Hindlimb muscle (tissue), 1 donor: ENCODE measurements at places on chromosomes 6 and 20. TPM values are rescaled to one million over a fixed set of nuclear protein-coding genes. Genes with fewer than 3 reads are reported as not detected.

Gene BPIFB4
- polyA plus RNA-seq: 0.23 TPM

Gene FILIP1
- 45.4 TPM for polyA plus RNA-seq

Gene GJA1
- 37.9 TPM for polyA plus RNA-seq

Gene CD24
- 7.0 TPM for polyA plus RNA-seq

Gene NKAIN4
- 53.5 TPM for polyA plus RNA-seq

Gene CRIP3
- 2.1 TPM for polyA plus RNA-seq

Gene SLC44A4
- polyA plus RNA-seq: 0.23 TPM

Gene RMND1
- polyA plus RNA-seq: 24.3 TPM

Gene BANF2
- not detected for polyA plus RNA-seq

Gene PRR3
- 22.3 TPM for polyA plus RNA-seq

Gene ANGPT4
- polyA plus RNA-seq: 0.18 TPM

Gene DPPA5
- not detected for polyA plus RNA-seq

Gene LTB
- 1.5 TPM for polyA plus RNA-seq

Gene PRR18
- polyA plus RNA-seq: 1.4 TPM

Gene TRIM31
- polyA plus RNA-seq: not detected

Gene EYA4
- 27.1 TPM for polyA plus RNA-seq

Gene ZNF335
- polyA plus RNA-seq: 12.0 TPM

Gene SLC32A1
- polyA plus RNA-seq: not detected

Gene SLC22A23
- 3.5 TPM for polyA plus RNA-seq

Gene RHAG
- polyA plus RNA-seq: 1.7 TPM

Gene F13A1
- 54.5 TPM for polyA plus RNA-seq

Gene MYT1
- 0.05 TPM for polyA plus RNA-seq

Gene DLL1
- 21.0 TPM for polyA plus RNA-seq
